H9 (cell line): ENCODE measurements at places on chromosomes 16 and 17.

GRCh38 chr16:84579936-84580335, 37.9 kb downstream of the COTL1 start:
- DNase-seq = no peak

GRCh38 chr16:974001-974601, 3.3 kb upstream of the LMF1 start:
- no peak for DNase-seq

- DNase-seq = no peak
Observed at GRCh38 chr17:65072660-65073071, 16.1 kb upstream of the GNA13 start.

DNA sequence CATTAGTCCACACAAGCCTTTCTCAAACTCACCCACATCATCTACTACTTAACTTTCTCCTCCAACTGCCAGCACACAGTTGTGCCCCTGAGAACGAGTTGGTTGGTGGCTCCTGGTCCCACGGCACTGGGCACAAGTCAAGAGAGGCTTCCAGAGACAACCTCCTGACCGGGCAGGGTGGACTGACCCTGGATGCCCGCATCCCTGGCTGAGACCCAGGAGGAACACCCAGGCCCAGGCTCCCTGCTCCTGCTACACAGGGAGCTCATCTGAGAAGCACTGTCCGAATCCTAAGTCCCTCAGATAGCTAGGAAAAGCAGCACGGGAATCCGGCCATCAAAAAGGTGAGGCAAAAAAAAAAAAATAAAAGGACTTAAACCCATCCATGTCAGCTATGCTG, 29.0 kb downstream of the WDR45B start:
- DNase-seq = no peak

- no peak for DNase-seq
Observed at GRCh38 chr16:85381738-85382592, 231.2 kb upstream of the GSE1 start.

DNA sequence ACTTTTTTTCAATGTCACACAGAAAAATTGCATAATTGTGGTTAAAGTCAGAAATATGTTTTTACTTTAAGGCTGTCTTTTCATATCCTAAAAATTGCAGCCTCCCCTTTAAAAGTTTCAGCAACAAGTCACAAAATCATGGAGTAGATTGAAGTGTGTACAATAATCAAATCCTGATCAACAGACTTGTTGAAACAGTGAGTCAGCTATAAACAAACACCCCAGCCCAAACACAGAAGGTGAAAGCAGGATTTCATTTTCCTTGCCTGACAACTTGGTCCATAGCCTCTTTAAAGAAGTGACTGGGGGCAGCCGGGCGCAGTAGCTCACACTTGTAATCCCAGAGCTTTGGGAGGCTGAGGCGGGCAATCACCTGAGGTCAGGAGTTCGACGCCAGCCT, 59.9 kb downstream of the WNT3 start:
- no peak for DNase-seq

DNA sequence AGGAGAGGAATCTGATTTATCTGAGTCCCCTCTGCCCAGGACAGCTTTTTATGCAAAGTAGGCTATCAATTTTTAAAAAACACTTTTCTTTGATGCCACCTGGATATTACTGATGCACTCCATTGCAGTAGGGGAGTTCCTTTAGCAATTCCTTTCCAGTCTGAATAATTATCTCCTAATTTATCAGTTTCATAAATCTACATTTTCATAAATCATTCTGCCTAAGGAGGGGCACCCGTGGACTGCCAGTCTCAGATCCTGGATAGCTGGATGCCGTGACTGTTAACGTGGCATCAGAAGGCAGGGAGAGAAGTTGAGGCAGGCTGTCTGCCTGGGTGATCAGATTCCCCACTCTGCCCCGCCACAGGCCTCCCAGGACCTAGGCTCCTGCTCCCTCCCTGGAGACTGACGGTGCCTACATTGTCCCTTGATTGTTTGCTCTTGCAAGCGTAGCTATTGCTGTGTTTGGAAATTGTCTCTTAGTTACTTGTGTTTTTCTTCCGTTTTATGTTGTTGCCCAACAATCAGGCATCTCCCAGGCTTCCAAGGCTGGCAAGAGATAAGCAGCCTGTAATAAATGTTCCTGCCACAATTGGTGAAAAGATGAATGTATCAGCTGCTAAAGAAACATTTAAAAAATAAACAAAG, 75.2 kb downstream of the KATNIP start:
- no peak for DNase-seq

DNA sequence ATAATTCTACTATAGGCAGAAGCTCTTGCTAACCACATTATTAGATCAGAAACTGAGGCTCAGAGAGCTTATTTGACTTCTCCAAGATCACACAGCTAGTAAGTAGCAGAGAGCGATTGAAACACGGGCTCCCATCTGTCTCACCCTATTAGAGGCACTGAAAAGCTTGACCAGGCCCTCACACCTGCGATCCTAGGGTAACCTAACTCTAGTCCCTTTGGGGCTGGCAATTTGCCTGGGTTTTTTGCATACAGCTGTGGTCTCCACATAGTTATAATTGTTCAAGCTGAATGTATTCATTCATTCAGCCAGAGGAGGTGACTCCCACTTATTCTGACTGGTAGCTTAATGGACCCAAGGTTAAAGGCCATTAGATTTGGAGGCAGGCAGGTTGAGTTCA, 121.2 kb downstream of the ANKFN1 start:
- DNase-seq = no peak

GRCh38 chr16:86319585-86320236, 190.6 kb upstream of the FOXF1 start:
- DNase-seq = no peak

GRCh38 chr17:57140316-57140715, 55.3 kb downstream of the AKAP1 start:
- no peak for DNase-seq

DNA sequence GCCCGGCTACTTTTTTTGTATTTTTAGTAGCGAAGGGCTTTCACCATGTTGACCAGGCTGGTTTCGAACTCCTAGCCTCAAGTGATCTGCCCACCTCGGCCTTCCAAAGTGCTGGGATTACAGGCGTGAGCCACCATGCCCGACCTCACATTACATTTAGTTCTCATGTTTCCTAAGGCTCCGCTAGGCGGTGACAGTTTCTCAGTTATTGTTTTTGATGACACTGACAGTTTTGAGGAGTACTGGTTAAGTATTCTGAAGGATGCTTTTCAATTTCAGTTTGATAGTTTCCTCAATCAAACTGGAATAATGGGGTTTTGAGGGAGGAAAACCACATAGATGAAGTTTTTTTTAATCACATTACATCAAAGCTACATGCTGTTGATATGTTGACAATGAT, 1028.5 kb downstream of the CDH8 start:
- DNase-seq = no peak

DNA sequence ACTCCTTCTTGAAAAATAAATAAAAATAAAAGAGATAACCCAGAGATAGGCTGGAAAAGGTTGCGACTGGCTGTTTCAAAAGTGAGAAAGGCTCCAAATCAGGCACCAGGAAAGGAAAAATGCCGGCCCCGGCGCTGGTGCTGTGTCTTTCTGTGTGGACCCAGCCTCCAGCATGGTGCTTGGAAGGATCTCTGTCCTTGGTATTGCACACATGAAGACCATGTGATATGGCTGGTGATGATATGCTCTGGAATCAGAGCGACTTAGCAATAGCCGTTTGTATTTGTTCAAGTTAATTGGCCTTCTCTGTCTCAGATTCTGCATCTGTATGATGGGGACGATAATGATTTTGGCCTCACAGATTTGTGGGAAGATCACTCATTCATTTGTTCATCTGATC, 3.4 kb downstream of the WSCD1 start:
- no peak for DNase-seq

- DNase-seq = no peak
Observed at GRCh38 chr17:76872221-76872873, 4.1 kb downstream of the MGAT5B start.
